ENCODE measurements at places on chromosomes 7 and 10.

- no peak for DNase-seq
These were observed 15.9 kb downstream of the URGCP start for GRCh38 chr7:43890468-43890867.

- DNase-seq: no peak
These were observed 94.4 kb upstream of the COL1A2 start for GRCh38 chr7:94300176-94300835.

GRCh38 chr7:17404006-17404405, 105.6 kb downstream of the AHR start:
- DNase-seq: no peak

DNA sequence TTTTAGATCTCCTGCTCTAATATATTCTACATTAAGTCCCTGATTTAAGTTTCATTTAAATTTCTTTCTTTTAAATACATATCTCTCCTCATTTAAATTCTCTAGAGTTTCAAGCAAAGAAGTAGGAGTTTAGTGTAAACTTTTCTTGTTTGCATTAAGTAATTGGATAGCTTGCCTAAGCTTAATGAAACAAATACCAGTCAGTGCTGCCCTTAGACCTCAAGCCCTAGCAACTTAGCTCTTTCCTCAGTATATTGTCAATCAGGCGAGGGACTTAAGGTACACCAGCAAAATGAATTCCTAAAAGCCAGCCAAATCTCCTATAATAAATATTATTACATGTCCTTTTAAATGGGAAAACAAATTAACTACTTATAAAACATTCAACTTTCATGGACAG, 101.5 kb downstream of the CHCHD3 start:
- DNase-seq: no peak

DNA sequence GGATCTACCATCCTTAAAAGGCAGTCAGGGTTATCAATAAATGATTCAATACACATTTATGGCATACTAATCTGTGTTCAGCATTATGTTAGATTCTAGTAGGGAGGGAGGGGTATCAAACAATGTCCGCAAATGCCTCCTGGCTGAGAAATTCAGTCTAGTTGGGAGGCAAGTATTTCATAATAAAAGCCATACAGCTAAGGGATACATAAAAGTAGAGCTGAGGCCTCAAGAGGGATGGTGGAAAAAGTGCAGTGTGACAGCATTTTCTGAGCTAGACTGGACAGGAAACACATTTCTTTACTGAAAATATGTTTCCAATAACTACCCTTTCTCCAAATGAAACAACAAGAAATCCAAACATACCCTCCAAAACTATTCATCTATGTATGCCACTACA, 152.8 kb upstream of the LRRN3 start:
- no peak for DNase-seq

GRCh38 chr10:108338146-108338545, 1173.6 kb upstream of the SORCS1 start:
- DNase-seq: no peak

DNA sequence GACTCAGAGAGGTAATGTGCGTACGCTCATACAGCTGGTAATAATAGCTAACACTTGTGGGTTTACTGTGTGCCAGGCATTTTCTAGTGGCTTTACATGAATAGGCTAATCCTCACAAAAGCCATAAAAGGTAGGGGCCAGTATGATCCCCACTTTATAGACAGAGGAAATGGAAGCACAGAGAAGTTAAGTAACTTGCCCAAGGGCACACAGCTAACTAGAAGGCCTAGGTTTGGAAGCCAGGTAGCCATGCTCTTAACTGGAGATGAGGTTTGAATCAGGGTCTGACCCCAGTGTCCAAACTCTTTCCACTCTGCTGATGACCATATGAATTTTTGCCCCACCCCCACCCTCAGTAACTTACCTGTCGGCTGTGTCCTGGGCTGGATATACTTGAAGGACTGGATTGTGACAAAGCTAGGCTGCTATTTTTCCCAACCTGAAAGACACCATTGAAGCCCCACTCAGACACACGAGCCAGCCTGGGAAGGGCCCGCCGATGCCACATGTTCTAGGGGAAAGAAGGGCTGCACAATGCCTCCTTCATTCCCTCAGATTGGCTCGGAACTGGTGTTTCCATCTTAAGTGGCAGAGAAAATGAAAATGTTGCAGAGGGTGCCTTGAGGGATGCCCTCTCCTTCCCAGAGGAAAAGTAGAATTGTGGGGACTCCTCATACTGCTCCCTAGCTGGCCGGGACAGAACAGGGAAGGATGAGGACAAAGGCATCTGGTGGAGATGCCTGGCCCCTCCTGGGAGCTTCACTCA, 29.1 kb upstream of the EFCAB10 start:
- no peak for DNase-seq

- DNase-seq: no peak
These were observed 394.8 kb upstream of the IGFBP3 start for GRCh38 chr7:46315891-46316290.

DNA sequence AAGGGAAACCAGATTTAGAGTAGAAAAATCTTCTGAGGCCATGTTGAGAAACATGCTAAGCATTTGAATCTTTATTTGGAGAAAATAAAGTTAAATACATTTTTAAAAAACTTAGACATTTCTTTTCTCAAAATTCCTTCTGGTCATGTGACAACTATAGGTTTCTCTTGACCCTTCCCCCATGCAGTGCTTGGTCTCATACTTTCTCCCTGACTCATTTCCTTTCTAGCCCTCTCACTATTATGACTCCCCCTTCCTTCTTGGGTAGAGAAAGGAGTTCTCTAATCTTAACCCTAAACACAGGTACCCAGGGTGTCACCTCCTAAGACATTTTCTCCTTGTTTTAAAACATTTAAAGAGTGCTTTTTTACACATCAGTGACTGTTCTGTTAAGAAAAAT, 179.5 kb upstream of the TMEM106B start:
- no peak for DNase-seq

- DNase-seq: no peak
These were observed 48.2 kb downstream of the ARHGAP22 start for GRCh38 chr10:48556713-48557112.

DNA sequence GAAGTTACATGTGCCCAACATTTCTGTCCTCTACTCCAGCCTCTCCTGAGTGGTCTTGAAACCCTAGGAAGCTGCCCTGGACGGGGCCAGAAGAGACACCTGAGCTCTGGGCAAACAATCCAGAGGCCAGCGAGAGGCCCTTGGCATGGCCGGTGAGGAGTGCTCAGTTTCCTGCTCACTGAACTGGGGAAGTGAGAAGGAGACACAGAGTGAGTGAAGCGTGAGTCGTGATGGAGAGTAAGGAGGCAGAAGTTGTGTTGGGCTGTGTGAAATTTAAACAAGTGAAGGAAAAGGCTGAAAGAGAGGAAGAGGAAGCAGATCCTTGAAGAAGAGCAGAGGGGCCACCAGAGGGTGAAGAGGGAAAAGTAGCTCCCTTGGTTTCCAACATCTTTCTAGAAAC, 73.2 kb downstream of the WNT2 start:
- no peak for DNase-seq

DNA sequence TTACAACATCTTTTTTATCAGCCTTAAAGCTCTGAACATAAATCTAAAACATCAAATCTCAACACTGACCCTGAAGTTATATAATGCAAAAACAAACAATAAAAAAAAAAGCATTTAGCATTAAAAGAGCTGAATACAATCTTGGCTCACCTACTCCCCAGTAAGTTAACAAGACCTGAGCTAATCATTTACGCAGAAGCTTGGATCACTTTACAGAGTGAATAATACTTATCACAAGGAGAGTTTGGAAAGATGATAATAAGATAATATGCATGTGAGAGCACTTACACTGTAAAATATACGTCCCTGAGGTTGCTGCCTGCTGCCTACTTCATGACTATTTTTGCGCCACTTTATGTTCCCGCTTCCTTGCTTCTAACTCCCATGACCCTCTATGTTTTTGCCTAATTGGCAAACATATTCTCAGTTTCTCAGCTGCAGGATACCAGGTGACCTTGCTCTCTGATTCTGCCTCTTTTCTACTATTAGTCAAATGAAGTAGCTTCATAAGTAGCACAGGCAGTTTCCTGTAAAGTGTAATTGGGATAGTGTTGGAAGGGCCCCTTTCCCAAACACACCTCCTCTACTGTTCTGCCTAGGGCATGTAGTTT, 333.6 kb downstream of the LRRTM3 start:
- no peak for DNase-seq

GRCh38 chr10:60978287-60979115, 34.5 kb upstream of the RHOBTB1 start:
- DNase-seq: no peak

DNA sequence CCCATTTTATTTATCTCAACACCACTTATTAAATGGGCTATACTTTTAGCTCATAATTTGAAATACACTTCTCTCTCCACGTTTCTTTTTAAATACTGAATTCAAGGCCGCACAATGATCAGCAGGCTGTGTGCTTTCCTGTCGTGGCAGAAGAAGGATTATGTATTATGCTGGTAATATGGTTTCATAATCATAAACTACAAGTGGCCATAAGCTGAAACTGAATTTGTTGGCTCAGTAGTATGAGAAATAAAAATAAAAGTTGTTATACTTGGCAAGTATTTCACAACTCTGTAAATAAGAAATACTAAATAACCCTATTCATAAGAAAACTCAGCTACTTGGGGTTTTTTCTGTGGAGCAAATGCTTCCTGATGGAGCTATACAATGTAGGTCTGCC, 313.6 kb downstream of the DOCK4 start:
- no peak for DNase-seq

DNA sequence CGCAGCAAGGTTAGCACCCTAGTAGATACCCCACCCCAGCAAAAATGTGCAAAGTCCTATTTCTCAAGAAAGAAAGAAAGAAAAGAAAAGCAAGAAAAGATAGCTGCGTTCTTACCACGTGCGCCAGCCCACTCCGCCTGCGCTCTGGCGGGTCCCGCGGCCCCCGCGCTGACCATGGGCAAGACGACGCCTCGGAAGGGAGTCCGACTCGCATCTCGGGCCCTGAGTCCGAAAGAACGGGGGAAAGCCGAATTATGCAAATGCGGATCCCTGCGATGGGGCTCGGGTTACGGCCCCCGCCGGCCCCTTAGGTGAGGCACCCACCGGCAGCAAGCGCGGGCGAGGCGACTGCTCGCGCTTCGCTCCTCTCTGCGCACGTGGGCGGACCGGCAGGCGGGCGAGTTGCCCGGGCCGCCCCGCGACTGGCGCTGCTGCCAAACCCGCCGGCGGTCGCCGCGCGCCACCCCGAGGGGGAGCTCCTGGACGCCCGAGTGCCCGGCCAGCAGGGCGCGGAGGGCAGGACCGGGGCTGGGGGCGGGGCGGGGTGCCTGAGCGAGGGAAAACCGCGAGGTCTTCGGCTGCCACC, 2.4 kb upstream of the EGR2 start:
- no peak for DNase-seq

DNA sequence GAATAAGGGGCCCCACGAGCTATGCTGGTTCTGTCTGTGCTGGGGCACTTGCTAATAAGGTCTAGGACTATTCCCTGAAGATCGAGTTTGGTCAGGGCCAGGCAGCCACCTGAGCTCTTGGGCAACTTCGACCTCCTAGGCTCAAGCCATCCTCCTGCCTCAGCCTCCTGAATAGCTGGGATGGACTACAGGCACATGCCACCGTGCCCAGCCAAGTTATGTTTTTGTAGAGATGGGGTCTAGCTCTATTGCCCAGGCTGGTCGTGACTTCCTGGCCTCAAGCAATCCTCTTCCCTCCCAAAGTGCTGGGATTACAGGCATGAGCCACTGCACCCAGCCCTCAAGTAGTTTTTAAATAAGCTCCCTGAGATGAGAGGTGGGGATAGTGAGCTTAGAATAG, 2.9 kb downstream of the ZP3 start:
- no peak for DNase-seq

DNA sequence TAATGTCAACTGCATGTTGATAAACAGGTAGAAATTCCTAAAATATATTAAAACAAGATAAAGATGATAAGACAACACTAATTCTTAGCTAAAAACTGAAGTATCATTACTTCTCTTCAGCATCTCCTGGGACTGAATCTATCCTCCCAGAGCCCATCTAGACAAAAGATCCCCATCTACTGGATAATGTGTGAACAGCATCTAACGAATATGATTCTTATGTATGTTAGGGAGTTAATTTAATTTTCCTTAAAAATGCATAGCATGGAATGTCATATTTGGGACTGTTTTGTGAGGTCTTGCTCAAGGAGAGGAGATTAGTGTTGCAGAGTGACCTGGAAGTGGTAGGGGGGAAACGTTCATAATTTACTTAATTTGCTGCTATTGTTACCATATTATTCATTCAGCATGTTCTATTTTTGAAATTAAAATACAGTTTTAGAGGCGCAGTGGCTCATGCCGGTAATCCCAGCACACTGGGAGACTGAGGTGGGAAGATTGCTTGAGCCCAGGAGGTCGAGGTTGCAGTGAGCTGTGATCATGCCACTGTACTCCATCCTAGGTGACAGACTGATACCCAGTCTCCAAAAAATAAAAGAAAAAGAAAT, 305.1 kb upstream of the CSTF2T start:
- DNase-seq: no peak

- no peak for DNase-seq
These were observed 148.4 kb downstream of the GRID1 start for GRCh38 chr10:86218160-86218559.

GRCh38 chr10:48614481-48615390, 9.9 kb upstream of the ARHGAP22 start:
- DNase-seq: no peak

GRCh38 chr10:33497338-33497737, 162.9 kb upstream of the NRP1 start:
- DNase-seq: no peak

- peak; percentile 91 for DNase-seq
These were observed 158.8 kb downstream of the SH3PXD2A start for GRCh38 chr10:103696411-103697145.

GRCh38 chr10:79280956-79281355, 66.3 kb upstream of the PPIF start:
- DNase-seq: no peak

GRCh38 chr7:4185136-4185535, 497.0 kb upstream of the FOXK1 start:
- DNase-seq: no peak

DNA sequence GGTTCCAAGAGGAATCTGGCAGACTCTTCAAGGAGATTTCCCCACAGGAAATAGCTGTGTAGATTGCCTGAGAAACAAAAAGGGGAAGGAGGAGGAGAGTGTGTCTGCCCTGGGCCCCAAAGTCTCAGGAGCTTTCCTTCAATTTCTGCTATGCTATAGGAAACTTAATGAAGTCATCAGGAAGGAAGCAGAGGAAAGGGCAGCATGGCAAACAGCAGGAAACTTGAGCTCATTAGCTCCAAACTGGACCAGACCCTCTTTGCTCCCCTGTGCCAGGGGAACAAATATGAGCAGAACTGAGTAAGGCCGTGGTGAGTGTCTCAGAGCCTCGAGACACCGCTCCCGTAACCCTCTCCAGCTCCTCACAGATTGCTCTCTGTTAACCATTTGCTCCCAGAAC, 4.8 kb upstream of the KCNIP2 start:
- DNase-seq: no peak

DNA sequence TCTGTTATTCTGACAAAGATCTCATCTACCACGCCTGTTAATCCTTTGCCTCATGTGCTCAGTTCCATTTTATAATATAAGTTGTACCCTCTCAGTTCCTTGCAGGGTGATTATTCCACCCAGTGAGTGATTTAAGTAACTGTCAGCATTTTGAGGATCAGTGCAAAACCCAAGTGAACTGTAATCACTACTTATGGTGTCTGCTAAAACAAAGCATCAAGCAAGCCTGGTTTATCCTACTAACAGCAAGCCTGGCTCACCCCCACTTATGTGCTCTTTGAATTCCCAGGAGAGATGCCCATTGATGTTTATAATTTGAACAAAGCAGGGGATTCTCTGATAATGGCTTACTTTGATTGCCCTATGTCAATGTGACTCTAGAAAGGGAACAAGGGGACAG, 186.8 kb upstream of the LRGUK start:
- DNase-seq: no peak
